ENCODE measurements at places on chromosomes 4 and X. TPM values are rescaled to one million over a fixed set of nuclear protein-coding genes. Genes with fewer than 3 reads are reported as not detected.

IL2RG gene
- polyA plus RNA-seq = 1.4 TPM

RRH gene
- 0.06 TPM for polyA plus RNA-seq

GAGE2A gene
- polyA plus RNA-seq = not detected

- no peak for DNase-seq
Measured at GRCh38 chr4:154422152-154422551, 69.4 kb downstream of the DCHS2 start.

GRCh38 chr4:174262624-174263444, 20.6 kb downstream of the FBXO8 start:
- no peak for DNase-seq

DNA sequence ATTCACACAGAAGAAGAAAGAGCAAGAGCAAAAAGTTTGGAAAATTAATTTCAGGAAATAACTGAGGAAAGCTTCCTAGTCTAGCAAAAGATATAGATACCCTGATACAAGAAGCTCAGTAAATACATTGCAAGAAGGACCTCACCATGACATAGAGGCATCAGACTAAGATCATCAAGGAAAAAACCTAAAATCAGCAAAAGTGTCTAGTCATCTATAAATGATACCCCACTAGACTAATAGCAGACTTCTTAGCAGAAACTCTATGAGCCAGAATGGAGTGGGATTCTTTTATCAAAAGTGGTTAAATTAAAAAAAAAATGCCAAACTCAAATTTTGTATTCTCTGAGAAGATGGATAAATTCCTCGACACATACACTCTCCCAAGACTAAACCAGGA, 10.5 kb upstream of the APOOL start:
- no peak for DNase-seq

- DNase-seq = no peak
Measured at GRCh38 chrX:22278375-22278774, 5.7 kb downstream of the CBLL2 start.

GRCh38 chrX:111098874-111099273, 2.9 kb downstream of the PAK3 start:
- no peak for DNase-seq

- no peak for DNase-seq
Measured at GRCh38 chr4:180330521-180330920, 1912.7 kb upstream of the TENM3 start.

DNA sequence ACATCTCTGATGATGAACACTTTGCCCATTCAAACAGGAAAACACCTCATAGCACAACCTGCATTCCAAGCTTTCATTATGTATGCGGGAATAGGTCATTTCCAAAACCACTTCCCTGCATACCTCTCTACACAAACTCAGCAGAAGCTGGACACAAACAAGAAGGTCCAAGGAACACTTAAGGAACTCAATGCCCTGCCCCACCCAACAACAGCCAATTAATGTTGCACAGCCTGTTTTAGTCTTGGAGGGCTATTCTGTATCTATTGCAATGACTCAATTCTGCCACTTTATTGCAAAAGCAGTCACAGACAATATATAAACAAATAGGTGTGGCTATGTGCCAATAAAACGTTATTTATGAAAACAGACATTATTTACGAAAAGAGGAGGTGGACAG, 16.7 kb downstream of the OPHN1 start:
- DNase-seq = no peak
